Glutamatergic neuron (in vitro differentiated cells): ENCODE measurements at places on chromosomes 3 and 15. TPM values are rescaled to one million over a fixed set of nuclear protein-coding genes. Genes with fewer than 3 reads are reported as not detected.

- H3K4me3 ChIP-seq = no peak overlapping the region
- H3K27ac ChIP-seq = peak overlapping the region; percentile 4
- H3K36me3 ChIP-seq = no peaks in the 10 kb centered on the region
- DNase-seq = no peak
- peaks cover 24% of the 10 kb centered on the region for H3K27me3 ChIP-seq
- H3K4me1 ChIP-seq = peaks cover 43% of the 10 kb centered on the region
Observed at GRCh38 chr3:124261306-124261705, 269.4 kb upstream of the ROPN1 start.

Gene TP63
- total RNA-seq = not detected

GRCh38 chr3:152357587-152357986 is 88.9 kb downstream of the MBNL1 start:
- H3K4me3 ChIP-seq = no peak overlapping the region
- no peaks in the 10 kb centered on the region for H3K27me3 ChIP-seq
- no peak overlapping the region for H3K27ac ChIP-seq
- no peak for DNase-seq

Gene STRIT1
- total RNA-seq = not detected

DNA sequence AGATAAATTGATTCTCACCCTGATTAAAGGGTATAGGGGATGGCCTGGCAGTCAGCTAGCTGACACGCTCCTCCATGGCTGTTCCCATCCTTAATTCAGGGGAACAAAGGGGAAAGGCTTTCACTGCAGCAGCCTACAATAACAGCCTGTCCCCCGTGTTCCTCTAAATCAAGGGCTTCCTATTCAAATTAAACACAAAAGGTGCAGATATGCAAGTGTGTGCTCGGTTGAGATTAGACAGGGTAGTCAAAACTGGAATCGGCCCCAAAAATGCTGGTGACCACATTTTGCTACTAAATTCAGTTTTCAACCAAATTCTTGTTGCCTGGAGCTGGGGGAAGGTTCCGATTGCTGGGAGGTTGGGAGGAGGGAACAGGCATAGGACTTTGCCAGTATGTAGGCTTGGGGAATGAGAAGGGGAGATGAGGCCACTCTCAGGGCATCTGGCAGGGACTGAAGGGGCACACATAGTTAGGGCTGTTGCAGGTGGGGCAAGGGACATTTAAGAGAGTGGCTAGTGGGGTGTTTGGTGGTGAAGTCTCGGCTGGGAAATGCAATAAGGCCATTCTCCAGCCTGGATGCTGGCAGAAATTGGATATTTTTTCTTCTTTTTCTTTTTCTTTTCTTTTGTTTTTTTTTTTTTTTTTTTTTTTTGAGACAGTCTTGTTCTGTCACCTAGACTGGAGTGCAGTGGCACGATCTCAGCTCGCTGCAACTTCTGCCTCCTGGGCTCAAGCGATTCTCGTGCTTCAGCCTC is 32.9 kb upstream of the CTSH start:
- H3K4me3 ChIP-seq = no peak overlapping the region
- no peaks in the 10 kb centered on the region for H3K36me3 ChIP-seq
- no peak for DNase-seq
- H3K27ac ChIP-seq = no peak overlapping the region

Gene MCF2L2
- 18.1 TPM for total RNA-seq

DNA sequence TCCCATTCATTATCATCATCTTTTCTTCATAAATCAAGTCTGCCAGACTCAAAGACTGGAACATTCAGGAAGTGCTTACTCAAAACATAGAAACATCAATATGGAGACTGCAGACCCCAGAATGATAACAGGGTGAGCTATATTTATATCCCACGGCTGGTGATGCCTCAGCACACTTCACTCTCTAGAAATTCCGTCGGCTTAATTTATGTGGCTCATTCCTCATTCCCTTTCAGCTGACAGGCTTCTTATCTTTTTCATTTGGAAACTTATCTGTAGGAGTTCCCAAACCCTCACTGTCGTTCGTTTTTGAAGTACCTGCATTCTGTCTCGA is 45.5 kb downstream of the RFTN1 start:
- peaks cover 11% of the 10 kb centered on the region for H3K36me3 ChIP-seq
- peaks cover 7% of the 10 kb centered on the region for H3K4me1 ChIP-seq
- no peak for DNase-seq

Gene GRAMD1C
- total RNA-seq = 2.1 TPM

GRCh38 chr15:99645543-99645935 is 79.8 kb downstream of the MEF2A start:
- H3K36me3 ChIP-seq = no peaks in the 10 kb centered on the region
- H3K27ac ChIP-seq = no peak overlapping the region
- DNase-seq = no peak
- H3K27me3 ChIP-seq = no peaks in the 10 kb centered on the region
- H3K4me1 ChIP-seq = no peaks in the 10 kb centered on the region
- H3K4me3 ChIP-seq = no peak overlapping the region

GRCh38 chr3:138334608-138335007 is 5.0 kb upstream of the NME9 start:
- H3K27me3 ChIP-seq = peaks cover 3% of the 10 kb centered on the region
- H3K4me1 ChIP-seq = peaks cover 15% of the 10 kb centered on the region
- H3K27ac ChIP-seq = no peak overlapping the region
- DNase-seq = no peak

Gene DISP2
- total RNA-seq = 44.3 TPM

GRCh38 chr3:33131331-33132018 is 17.7 kb downstream of the CRTAP start:
- H3K27ac ChIP-seq = no peak overlapping the region
- no peaks in the 10 kb centered on the region for H3K4me1 ChIP-seq
- H3K4me3 ChIP-seq = no peak overlapping the region
- H3K27me3 ChIP-seq = no peaks in the 10 kb centered on the region

DNA sequence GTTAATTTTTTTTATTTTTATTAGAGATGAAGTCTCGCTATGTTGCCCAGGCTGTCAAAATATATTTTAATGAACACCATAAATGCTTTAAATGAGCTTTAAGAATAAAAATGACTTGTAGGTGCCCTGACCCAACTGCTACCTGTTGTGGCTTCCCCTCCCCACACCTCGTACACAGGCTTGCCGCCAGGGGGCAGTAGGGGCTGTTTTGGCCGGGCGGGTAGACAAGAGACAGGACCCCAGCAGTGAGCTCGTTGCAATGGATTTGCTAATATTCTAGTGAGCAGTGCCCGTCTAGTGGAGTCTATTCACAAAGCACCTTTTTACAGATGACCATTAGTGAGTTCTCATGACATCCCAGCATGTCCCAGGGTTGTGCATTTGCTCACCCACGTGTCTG is 418.1 kb downstream of the OCA2 start:
- H3K27ac ChIP-seq = no peak overlapping the region

Gene GP9
- total RNA-seq = not detected

Gene SLC41A3
- 38.6 TPM for total RNA-seq

DNA sequence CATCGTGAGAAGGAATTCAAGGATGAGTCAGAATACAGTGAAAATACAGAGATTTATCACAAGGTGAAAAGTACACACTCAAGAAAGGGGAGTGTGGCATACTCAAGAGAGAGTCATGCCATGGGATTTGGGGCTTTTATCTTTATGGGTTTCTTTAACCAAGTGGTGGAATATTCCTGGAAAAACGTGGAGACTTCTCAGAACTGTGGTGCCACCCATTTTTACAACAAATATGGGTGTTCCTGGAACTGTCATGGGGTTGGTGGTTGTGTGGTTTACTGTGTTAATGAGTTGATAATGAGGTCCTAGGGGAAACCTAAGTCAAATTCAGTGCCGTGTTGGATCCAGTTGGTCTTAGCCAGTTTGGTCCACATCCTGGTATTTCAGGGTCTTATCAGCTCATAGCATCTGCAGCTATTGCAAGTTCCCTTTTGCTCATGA is 497.2 kb downstream of the GABRG3 start:
- peaks cover 5% of the 10 kb centered on the region for H3K4me1 ChIP-seq
- no peak overlapping the region for H3K27ac ChIP-seq
- H3K36me3 ChIP-seq = no peaks in the 10 kb centered on the region
- no peak overlapping the region for H3K4me3 ChIP-seq
- no peak for DNase-seq
